NCI-H446 (cell line): ENCODE measurements at places on chromosomes 11 and 22.

- DNase-seq: no peak
These were observed 25.2 kb upstream of the CLDN5 start for GRCh38 chr22:19549428-19549827.

- DNase-seq: no peak
These were observed 52.7 kb downstream of the FLRT1 start for GRCh38 chr11:64088162-64089026.

GRCh38 chr22:46062971-46063631 is 86.1 kb upstream of the WNT7B start:
- DNase-seq: no peak

GRCh38 chr11:93844568-93844967 is 5.8 kb downstream of the VSTM5 start:
- no peak for DNase-seq

DNA sequence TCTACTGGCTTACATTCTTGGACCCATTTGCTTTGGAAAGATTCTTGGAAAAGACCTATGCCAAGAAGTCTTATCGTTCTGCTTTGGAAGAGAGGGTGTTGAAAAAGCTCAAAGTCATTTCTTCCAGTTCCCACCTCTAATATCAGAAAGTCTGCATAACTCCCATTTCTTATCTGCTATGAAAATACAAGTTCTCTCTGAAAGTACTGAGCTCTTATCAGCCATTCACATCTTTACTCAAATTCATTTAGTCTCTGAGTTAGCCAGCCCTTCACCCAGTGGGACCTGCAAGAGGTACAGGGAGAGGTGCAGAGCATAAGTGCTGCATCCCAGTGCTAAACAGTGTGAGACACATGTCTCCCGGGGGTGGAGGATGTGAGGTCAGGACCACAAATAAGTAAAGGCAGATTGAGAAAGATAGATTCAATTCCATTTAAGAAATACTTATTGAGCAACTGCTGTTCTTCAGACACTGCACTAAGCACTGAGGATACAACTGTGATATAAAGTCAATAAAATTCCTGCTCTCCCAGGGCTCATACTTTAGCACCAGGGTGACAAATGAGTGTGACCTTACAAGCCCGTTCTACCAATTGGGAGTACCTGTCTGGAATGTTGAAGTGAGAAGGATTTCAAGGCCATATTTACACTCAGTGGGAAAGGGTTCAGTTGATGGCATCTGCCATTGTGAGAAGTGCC is 76.7 kb downstream of the PISD start:
- no peak for DNase-seq

GRCh38 chr22:19483481-19484244 is 3.9 kb downstream of the CDC45 start:
- no peak for DNase-seq

DNA sequence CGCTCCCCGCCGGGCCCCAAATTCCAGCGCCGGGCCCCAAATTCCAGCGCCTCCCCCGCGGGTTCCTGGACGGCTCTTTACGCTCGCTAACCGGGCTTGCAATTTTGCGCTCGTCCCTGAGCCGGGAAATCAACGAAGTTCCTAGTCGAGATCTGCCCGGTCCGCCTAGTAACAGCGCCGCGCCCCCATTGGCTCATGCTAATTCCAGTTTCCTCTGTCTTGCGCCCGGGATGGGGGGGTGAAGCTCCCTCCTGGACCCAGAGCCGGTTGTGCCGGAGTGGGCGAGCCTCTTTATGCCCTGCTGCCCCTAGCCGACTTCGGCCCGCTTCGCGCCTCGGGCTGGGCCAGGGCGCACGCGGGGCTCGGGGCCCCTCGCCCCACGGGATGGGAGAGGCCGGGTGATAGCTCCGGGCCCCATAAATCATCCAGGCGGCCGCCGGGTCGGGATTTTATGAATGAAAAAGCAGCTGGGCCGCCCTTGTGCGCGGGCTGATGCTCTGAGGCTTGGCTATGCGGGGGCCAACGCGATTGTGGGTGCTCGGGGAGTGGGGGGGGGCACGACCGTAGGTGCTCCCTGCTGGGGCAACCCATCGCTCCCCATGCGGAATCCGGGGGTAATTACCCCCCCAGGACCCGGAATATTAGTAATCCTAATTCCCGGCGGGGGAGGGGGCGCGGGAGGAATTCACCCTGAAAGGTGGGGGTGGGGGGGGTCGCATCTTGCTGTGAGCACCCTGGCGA is 1.8 kb upstream of the CCND1 start:
- DNase-seq: peak; percentile 68

GRCh38 chr11:72411623-72412419 is 22.5 kb downstream of the CLPB start:
- DNase-seq: peak; percentile 93

- DNase-seq: no peak
These were observed 79.1 kb downstream of the PHF21B start for GRCh38 chr22:44930711-44931035.

DNA sequence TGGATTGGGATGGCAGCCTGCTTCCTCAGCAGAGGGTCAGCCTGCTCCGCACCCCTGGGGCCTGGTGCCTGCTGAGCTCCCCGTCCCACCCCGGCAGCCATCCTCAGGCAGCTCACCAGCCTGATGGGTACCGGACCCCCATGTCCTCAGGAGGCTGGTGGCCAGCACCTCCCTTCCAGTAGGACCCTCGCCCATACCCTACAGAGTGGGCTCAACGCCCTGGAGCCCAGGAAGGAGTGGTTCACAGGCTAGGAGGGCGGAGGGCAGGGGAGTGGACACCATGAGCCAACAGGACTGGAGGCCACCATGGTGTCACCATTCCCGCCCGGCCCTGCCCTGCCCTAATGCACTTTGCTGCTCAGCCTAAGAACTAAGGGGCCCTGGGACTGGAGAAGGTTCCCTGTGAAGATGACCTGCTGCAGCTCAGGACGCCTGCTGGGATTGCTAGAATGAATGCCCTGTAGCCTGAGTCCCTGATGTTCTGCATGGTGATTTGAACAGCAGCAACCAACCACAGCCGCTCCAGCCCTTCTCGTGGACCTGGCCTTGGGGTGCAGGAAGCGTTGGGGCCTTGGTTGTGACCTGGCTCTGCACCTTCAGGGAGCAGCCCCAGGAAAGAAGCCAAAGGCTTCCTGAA is 1080.8 kb downstream of the BRD1 start:
- DNase-seq: no peak

DNA sequence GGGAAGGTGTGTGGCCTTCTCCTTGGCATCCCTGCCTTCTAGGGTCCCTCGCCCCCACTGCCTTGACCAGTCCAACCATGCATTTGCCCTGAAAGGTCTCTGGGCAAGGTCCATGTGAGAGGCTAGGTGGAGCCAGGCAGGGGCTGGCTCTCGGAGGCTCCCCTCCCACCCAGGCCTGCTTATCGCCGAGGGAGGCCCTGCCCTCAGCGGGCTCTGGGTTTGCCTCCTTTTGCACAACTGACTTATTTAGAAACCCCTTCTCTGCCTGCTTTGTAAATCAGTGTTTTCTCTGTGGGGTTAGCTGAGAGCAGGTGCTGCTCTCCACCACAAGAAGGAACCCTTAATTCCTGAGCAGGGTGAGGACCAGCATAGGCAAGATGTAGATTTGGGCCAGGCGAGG is 47.7 kb downstream of the CD82 start:
- DNase-seq: no peak

GRCh38 chr11:95256321-95256779 is 25.3 kb upstream of the SESN3 start:
- DNase-seq: no peak

- no peak for DNase-seq
These were observed 72.1 kb upstream of the TCF20 start for GRCh38 chr22:42342426-42343120.

- no peak for DNase-seq
These were observed 107.6 kb downstream of the CSNK2A3 start for GRCh38 chr11:11245453-11245852.

DNA sequence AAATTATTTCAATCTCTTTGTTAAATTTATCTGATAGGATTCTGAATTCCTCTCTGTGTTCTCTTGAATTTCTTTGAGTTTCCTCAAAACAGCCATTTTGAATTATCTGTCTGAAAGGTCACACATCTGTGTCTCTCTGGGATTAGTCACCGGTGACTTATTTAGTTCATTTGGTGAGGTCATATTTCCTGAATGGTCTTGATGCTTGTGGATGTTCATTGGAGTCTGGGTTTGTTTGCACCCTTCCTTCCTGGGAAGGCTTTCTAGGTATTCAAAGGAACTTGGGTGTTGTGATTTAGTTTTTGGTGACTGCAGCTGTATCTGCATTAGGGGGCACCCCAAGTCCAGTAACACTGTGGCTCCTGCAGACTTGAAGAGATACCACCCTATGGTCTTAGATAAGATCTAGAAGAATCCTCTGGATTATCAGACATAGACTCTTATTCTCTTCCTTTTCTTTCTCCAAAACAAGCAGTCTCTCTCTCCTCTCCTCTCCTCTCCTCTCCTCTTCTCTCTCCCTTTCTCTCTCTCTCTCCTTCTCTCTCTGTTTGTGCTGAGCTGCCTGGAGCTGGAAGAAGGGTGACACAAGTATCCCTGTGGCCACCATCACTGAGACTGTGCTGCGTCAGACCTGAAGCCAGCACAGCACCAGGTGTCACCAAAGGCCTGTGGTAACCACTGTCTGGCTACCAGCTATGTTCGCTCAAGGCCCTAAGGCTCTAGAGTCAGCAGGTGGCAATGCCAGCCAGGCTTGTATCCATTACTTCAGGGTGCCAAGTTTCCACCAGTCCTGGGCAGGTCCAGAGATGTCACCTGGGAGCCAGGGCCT is 3.3 kb upstream of the HEPN1 start:
- DNase-seq: no peak

DNA sequence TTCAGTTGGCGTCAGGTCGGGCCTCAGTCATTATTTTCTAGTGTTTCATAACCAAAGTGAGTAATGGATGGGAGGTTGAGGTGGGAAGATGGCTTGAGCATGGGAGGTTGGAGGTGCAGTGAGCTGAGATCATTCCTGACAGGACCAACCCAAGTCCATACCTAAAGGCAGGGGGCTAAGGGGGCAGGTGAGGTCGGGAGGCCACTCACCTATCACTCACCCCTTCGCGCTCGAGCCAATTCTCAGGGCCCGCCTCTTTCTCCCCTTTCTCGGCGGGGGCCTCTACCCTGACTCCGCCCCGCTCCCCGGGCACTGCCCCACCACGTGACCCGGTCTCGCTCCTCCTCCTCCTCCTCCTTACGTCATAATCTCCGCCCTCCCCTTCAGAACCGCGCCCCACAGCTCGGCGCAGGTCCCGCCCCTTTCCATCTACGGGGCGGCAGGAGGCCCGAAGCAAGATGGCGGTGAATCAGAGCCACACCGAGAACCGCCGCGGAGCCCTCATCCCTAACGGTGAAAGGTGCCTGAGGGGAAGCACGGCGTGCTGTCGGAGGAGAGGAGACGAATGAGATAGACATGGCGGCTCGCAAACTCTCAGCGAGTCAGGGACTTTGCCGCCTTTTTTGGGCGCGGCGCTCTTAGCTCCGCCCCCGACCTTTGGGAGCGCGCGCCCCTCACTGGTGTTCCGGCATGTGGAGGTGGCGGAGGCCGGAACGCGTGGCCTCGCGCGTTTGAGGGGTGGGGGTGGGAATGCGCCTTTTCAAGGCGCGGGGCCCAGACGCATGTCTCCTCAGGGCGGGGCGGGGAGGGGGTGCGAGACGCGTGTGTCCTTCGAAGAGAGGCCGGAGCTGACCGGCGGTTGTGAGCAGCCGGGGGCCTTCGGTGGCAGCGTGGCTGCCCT is at the start of gene WBP2NL:
TSS of gene WBP2NL (plus strand) at position 428 of the 901 bp plus-strand sequence. CDS start at position 459, 31 bp downstream.
- no peak for DNase-seq

DNA sequence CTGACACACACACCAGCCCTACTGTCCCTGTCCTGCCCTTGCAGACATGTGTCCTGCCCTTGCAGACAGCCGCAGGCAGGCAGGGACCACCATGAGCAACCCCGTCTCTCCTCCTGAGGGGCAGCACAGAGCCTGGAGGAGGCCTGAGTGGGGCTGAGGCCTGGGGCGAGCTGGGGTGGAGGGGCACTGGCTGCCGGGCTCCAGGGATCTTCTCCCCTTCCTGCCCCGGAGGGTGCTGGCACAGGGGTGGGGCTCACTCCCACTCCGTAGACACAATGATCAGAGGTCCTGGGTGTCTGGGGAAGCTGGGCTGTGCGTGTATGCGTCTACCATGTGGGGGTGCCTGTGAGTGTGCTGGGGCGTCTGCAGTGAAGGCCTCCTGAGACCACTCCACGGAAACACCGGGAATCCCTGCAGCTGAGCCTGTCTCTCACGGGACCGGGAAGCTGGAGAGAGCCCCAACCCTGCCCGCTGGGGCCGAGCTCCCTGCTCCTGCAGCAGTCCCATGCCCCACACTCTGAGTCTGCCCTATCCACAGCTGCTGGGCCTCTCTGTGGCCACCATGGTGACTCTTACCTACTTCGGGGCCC is 588 bp downstream of the TSPAN32 start:
- DNase-seq: no peak

- DNase-seq: no peak
These were observed 9.8 kb upstream of the GRK3 start for GRCh38 chr22:25554689-25555088.

DNA sequence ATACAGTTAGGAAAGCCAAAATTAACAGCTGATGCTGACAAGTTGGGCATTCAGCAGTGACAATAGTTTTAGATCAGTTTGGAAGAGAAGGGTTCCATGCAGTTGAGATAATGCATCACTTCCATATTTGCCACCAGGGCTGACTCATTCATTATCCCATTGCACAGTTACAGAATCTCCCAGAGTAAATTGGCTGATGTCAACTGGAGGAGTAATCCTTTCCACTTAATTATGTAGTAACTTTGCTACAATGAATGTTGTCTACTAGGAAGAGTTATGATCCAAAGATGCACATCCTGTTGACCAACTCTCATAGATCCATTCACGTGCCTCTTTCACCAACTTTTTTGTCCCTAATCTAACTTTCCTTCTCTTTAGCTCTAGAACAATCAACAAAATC is 123.3 kb upstream of the LUZP2 start:
- no peak for DNase-seq

DNA sequence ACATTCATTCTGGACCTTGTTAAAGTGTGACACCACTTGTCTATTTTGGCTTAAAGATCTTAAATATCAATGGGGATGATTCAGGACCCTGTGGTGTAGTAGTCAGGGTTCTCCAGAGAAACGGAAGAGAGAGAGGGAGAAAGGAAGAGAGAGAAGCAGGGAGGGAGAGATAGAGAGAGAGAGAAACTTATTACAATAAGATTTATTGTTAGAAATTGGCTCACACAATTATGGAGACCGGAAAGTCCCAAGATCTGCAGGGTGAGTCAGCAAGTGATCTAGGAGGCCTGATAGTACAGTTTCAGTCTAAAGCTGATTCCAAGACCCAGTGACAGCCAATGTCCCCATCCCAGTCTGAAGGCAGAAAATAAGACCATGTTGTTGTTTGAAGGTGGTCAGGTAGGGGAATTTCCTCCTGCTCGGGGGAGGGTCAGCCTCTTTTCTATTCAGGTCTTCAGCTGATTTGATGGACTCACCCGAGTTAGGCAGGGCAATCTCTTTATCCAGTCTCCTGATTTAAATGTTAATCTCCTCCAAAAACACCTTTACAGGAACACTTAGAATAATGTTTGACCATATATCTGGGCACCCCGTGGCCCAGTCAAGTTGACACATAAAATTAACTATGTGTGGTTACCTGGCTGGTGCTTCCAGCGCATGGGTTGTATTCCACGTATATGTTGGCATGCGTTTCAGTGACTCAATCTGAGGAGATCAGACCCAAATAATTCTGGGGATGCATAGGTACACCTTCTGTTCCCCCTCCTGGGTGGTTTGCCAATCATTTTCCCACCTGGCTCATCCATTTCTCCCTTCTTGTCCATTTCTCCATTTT is 1350.5 kb downstream of the TBC1D22A start:
- no peak for DNase-seq

GRCh38 chr22:22430111-22430820 is 78.3 kb downstream of the ZNF280B start:
- DNase-seq: no peak

- no peak for DNase-seq
These were observed 22.4 kb downstream of the ENDOD1 start for GRCh38 chr11:95111923-95112540.
